A549 treated with Mapracorat at 1 μM for 4 hours (cell line): ENCODE measurements at places on chromosomes 13 and 19. TPM values are rescaled to one million over a fixed set of nuclear protein-coding genes. Genes with fewer than 3 reads are reported as not detected.

Gene SLC10A2
- not detected in 5 replicates for total RNA-seq

Gene ATCAY
- total RNA-seq = 0.03 to 0.16 TPM (median 0.11 TPM) in 5 replicates

Gene LRP3
- 29.1 to 54.1 TPM (median 51.0 TPM) in 5 replicates for total RNA-seq

Gene CEACAM1
- total RNA-seq = 2.0 to 3.8 TPM (median 2.1 TPM) in 5 replicates

Gene ZNF486
- not detected in 5 replicates for total RNA-seq

Gene ZBTB45
- 14.1 to 20.4 TPM (median 19.7 TPM) in 5 replicates for total RNA-seq

Gene ZNF555
- 1.5 to 3.4 TPM (median 2.3 TPM) in 5 replicates for total RNA-seq

Gene PEG3
- total RNA-seq = not detected in 5 replicates

Gene ZSCAN4
- not detected in 5 replicates for total RNA-seq

Gene FUT2
- total RNA-seq = not detected in 5 replicates

Gene ELF1
- 30.7 to 42.5 TPM (median 35.0 TPM) in 5 replicates for total RNA-seq

Gene ZNF649
- 0.11 to 0.31 TPM (median 0.12 TPM) in 5 replicates for total RNA-seq

Gene CEACAM19
- total RNA-seq = 7.1 to 12.3 TPM (median 9.3 TPM) in 5 replicates

Gene FCGBP
- total RNA-seq = 0.29 to 1.3 TPM (median 0.80 TPM) in 5 replicates

Gene IL12RB1
- total RNA-seq = not detected in 5 replicates

Gene CEACAM5
- 1.3 to 2.0 TPM (median 1.5 TPM) in 5 replicates for total RNA-seq

Gene IGSF23
- total RNA-seq = 0.19 to 0.66 TPM (median 0.43 TPM) in 5 replicates

Gene TEX26
- not detected in 5 replicates for total RNA-seq

Gene ANGPTL8
- 0.52 TPM in 1 of 5 replicates, not detected in the others for total RNA-seq

Gene NXNL1
- total RNA-seq = not detected in 5 replicates

Gene COX6B2
- 0.33 to 4.4 TPM (median 1.0 TPM) in 5 replicates for total RNA-seq

Gene MEX3D
- 5.9 to 13.5 TPM (median 12.5 TPM) in 5 replicates for total RNA-seq

Gene SMAD9
- 0.06 to 0.13 TPM (median 0.06 TPM) in 5 replicates for total RNA-seq

Gene C19orf44
- 2.5 to 2.9 TPM (median 2.9 TPM) in 5 replicates for total RNA-seq

Gene CGB8
- 2.4 to 3.4 TPM (median 3.2 TPM) in 5 replicates for total RNA-seq

Gene ZNF865
- 6.9 to 12.2 TPM (median 11.8 TPM) in 5 replicates for total RNA-seq

Gene ZNF99
- not detected in 5 replicates for total RNA-seq

Gene SIAH3
- total RNA-seq = 0.01 TPM in 1 of 5 replicates, not detected in the others

Gene PEX11G
- 1.3 to 2.6 TPM (median 1.6 TPM) in 5 replicates for total RNA-seq

Gene ATP4A
- total RNA-seq = 0.06 TPM in 1 of 5 replicates, not detected in the others

Gene USHBP1
- not detected in 5 replicates for total RNA-seq

Gene KIR2DL3
- not detected in 5 replicates for total RNA-seq

Gene TBXA2R
- 0.79 to 1.5 TPM (median 1.3 TPM) in 5 replicates for total RNA-seq

Gene ZNF284
- 0.23 to 0.58 TPM (median 0.36 TPM) in 5 replicates for total RNA-seq

Gene ZNF333
- total RNA-seq = 2.0 to 3.5 TPM (median 3.1 TPM) in 5 replicates
